ENCODE measurements at places on chromosomes 2 and 18.

DNA sequence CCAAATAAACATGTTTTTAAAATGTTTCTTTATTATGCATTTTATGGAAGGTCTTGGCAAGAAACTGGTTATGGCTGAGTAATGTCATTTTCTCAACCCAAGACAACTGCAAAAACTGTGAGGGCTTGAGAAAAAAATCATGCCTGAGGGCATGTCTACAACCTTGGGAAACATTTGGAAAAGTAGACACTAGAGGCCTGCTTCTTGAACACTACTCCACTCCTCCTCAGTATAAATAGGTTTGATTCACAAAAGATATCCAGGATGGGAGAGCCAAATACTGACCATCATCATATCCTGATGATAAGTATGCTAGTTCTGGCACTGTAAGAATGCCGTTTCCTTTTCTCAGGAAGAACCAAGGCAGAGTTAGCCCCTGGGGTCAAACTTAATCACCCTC is 71.1 kb downstream of the OSR1 start:
- no peak for DNase-seq

DNA sequence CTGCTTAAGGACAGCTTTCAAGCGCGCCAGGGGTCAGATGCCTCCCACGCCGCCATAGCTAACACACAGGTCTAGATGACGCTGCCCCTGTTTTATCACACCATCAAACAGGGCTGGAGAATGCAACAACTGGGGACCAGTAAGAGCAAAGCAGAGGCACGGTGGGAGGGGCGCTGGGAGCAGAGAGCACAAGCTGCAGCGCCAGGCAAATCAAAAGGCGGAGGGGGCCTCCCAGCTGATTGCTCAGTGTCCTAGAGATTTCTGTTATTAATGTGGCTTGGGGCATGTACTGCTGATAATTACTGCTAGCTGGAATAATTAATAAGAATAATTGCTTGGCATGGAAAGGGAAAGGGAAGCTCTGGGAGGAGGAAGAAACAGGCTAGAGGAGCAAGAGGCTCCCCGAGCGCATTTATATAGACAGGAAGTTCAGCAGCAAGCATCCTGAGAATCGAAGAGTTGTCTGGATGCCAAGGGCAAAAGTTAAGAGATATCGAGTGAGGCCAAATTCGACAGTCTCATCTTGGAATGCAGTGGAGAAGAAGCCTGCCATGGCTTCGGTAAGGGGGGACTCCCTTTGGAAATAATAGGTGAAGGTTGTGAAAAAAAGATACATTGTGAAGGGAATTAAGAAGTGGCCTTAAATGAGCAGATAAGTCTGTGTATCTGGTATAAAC is 104.5 kb upstream of the ZNF521 start:
- no peak for DNase-seq

GRCh38 chr2:144339048-144339447 is 180.9 kb downstream of the ZEB2 start:
- DNase-seq: no peak

- DNase-seq: peak; percentile 10
Measured at GRCh38 chr2:44130441-44130840, 38.2 kb upstream of the PPM1B start.

GRCh38 chr18:80009661-80010550 is 21.5 kb upstream of the TXNL4A start:
- peak; percentile 90 for DNase-seq

DNA sequence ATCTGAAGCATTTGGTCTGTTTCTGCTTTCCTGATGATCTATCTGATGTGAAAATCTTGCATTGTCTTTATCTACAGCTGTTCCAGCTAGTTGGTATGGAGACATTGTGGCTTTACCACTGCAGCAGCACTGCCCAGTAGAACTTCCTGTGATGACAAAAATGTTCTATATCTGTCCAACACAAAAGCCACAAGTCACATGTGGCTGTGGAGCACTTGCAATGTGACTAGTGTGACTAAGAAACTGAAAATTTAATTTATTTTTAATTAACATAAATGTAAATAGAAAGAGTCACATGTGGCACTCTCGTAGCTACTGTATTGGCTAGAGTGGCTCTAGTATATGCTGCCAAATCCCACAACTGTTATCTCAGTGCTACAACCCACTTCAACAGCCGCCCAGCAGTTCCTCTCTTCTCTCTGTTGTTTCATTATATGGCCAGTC is 425.7 kb downstream of the SETBP1 start:
- DNase-seq: peak; percentile 63

- DNase-seq: no peak
Measured at GRCh38 chr2:222102575-222103349, 196.0 kb downstream of the PAX3 start.

DNA sequence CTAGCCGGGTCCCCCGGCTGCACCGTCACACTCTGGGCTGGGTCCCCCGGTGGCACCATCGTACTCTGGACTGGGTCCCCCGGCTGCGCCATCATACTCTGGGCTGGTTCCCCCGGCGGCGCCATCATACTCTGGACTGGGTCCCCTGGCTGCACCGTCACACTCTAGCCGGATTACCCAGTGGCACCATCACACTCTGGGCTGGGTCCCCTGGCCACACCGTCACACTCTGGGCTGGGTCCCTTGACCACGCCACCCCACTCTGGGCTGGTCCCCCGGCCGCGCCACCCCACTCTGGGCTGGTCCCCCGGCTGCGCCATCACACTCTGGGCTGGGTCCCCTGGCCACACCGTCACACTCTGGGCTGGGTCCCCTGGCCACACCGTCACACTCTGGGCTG is 653.8 kb upstream of the ID2 start:
- no peak for DNase-seq

DNA sequence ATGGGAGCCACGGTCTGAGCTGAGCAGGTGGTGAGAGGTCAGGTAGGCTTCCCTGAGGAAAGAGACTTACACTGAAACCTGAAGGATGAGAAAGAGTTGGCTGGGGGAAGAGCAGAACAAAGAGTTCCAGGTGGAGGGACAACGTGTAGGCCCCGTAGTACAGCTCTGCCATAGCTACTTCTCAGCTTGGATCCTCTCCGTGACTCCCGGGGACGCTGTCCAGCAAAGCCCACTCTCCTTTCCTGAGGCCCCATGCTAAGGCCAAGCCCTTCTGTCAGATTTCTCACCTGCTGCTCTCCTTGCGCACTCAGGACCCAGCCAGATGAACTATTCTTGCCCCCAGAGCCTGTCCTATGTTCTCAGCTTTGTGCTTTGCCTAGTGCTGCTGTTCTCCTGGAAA is 173.8 kb downstream of the GALNT1 start:
- DNase-seq: no peak

- no peak for DNase-seq
Measured at GRCh38 chr18:23661735-23662308, 889 bp downstream of the ANKRD29 start.

GRCh38 chr2:37552339-37552738 is 119.1 kb downstream of the CDC42EP3 start:
- no peak for DNase-seq

DNA sequence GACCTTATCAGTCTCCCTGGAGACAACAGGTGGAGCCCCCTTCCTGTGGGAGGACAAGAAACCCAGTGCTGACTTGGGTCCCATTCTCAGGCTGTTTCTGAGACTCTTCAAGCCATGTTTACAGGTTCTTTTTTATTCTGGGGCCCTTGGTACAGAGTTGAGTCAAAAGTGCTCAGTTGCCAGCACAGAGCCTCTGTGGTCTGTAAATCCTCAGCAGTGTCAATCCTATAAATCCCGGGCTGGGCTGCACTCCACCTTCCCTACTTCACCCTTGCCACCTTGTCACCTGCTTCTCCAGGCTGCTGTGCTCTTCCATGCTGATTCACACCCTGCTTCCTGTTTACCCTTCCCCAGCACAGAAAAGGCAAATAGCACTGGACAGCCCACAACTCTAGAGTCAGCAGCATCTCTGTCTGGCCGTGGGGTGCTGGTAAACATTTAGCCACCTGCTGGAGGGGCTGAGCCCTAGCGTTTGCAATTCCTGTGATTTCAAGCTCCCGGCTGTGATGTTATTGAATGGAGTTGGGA is 74.7 kb downstream of the TNFRSF11A start:
- DNase-seq: no peak

DNA sequence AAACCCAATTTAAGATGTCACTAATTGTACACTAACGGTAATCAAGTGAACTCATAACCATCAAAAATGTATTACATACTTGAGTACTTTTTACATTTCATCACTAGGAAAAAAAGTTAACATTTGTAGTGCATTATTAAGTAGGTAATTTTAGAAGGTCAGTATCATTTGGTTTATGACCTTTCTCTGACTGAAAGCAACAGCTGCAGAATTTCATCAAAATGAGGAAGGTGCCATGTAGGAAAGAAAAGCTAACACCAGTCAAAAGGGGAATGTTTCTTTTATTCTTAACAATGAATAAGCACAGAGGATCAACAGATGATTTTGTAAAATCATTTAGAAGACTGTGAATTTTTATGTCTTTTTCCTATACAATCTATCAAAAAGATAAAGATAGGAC is 79.0 kb downstream of the PIGN start:
- DNase-seq: no peak

DNA sequence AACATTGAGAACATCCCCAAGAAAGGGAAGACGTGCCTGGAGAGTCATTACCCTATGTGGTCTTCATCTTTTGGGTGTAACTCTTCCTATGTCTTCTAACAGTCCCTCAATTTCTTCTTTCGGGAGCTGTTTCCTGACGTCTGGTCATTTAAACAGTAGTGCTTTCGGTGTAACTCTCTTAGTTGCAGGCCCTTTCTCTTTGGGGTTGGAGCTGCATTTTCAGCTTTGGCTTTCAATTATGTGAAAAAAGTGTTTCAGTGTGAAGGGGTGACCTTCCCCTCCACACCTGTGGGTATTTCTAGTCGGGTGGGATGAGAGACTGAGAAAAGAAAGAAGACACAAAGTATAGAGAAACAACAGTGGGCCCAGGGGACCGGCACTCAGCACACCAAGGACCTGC is 105.9 kb downstream of the CERS6 start:
- DNase-seq: no peak

- DNase-seq: no peak
Measured at GRCh38 chr2:211611621-211612020, 927.0 kb downstream of the ERBB4 start.

GRCh38 chr2:109269706-109270504 is 140.9 kb downstream of the SH3RF3 start:
- DNase-seq: no peak

- no peak for DNase-seq
Measured at GRCh38 chr2:144217853-144218633, 301.9 kb downstream of the ZEB2 start.

- no peak for DNase-seq
Measured at GRCh38 chr2:199282309-199282708, 175.4 kb downstream of the SATB2 start.

DNA sequence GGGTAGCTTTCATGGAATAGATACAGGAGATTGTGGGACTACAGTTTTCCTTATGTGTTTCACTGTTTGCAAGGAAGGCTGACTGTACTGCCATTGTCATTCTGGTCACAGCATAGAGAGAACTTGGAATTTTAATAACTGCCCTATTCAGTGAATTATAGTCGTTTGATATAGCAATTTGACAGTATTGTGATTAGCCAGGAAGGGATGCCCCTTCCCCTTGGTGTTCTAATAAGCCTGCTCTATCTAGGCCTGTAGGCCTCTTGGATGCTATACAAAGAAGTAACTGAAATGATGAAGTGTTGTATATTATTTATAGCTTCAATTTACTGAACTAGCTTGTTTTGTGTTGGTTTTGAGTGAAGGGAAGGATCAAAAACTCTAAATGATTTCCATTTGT is 528.6 kb upstream of the CDH2 start:
- no peak for DNase-seq

DNA sequence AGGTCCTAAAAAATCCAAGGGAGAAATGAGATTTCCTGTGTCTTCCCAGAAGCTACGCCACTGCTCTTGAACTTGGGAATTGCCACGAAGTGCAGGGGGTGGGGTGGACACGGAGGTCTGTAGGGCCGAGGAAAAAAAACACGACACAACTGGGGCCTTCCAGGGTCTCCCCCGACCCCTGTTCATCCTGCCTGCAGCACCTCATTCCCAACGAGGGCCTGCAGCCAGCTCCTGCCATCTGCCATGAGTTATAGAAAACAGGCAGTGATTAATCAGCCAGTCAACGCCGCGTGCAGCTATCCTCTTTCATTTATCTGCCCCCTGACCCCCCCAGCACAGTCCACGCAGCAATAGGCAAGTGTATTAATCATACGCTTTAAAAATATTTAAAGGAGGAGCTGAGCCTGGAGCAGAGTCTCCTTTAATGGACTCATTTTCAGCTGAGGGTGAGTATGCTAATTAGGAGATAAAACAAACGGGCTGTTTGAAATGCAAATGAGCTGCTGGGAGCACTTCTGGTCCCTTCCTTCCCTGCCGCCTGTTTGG is 209.9 kb downstream of the TFCP2L1 start:
- DNase-seq: peak; percentile 99

GRCh38 chr2:46849721-46850556 is 65.7 kb downstream of the MCFD2 start:
- peak; percentile 58 for DNase-seq

GRCh38 chr2:28317390-28317789 is 75.3 kb upstream of the FOSL2 start:
- DNase-seq: no peak

DNA sequence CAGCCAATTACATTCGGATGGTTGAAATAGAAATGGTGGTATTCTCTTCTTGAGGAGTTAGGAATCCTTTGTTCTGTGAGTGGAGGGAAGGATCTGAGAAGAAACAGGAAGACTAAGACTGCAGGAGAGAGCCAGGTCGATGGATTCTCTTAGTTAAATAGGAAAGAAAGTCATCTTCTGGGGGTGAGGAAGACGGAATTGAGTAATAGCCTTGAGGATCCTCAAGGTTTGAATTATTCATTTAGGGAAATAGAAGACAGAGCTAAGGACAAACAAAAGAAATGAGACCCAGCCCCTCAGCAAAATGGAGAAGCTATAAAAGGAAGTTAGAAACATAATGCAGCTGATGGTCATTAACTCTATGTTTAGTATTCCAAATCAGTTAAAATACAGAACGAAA is 1.8 kb downstream of the LAPTM4A start:
- no peak for DNase-seq

GRCh38 chr2:55856936-55857335 is 66.6 kb downstream of the EFEMP1 start:
- no peak for DNase-seq

- DNase-seq: peak; percentile 39
Measured at GRCh38 chr2:46276642-46277041, 20.6 kb upstream of the EPAS1 start.

All from fibroblast of skin of abdomen (primary cell).